ENCODE measurements at places on chromosomes 16 and 17. TPM values are rescaled to one million over a fixed set of nuclear protein-coding genes. Genes with fewer than 3 reads are reported as not detected.

COPZ2 gene
- total RNA-seq = 2.0 TPM

DNA sequence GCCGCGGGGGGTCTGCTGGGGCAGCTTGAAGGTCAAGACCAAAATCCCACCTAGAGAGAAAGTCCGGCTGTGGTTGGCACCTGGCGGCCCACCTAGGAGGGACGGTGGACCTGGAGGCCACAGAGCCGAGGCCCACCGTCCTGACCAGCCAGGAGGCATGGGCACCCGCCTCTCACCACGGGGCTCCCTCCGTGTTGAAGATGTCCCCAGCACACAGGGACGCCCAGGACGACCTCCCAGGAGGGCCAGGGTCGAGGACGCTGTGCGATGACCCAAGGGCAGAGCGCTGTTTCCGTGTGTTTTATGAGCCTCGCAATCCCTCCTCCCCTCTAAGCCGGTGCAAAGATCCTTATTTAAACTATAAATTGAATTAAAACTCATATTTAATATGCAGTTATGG, 131.2 kb downstream of the C16orf95 start:
- no peak for ATAC-seq

DNA sequence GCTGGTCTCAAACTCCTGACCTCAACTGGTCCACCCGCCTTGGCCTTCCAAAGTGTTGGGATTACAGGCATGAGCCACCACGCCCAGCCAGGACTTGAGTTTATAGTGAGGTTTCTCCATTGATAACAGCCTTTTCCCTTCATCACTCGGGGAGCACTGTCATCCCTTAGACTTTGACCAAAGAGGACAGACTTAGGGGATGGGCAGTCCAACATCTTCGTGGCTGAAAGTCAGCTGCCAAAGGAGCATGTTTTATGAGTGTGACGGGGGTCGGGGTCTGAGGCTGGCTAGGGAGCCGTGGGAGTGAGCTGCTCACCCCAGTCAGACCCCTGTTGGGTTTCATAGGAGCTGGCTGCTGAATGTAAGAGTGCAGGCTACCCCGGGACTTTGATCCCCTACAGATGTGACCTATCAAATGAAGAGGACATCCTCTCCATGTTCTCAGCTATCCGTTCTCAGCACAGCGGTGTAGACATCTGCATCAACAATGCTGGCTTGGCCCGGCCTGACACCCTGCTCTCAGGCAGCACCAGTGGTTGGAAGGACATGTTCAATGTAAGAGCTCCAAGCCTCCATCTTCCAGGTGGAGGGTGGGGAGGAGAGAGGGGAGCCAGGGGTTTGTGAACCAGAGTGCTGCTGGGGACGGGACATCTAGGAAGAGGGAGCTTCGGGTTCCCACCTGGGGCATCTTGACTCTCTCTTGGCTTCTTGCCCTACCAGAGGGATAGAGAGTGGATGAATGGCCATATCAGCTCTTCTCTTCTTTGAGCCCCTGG, 3.1 kb downstream of the DHRS11 start:
- no peak for ATAC-seq

RHBDF2 gene
- total RNA-seq = 33.3 TPM

DNA sequence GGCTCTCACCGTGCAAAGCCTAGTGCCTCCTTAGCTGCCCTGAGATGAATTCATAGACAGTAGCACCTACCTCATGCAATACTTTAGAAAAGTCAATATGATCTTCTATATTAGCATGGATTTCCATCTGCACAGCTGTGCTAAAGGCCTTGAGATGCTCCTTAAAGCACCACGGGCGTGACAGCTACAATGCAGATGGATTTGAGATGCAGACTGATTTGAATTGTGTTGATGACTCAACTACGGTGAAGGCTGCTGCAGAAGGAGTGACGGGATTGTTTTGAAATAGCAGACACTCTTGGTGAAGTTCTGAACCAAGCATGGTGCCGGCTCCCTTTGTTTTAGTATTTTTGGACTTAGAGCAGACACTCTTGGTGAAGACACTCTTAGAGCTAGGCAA, 88.2 kb downstream of the SPECC1 start:
- ATAC-seq = no peak
